ENCODE measurements at places on chromosomes 16 and 17.

DNA sequence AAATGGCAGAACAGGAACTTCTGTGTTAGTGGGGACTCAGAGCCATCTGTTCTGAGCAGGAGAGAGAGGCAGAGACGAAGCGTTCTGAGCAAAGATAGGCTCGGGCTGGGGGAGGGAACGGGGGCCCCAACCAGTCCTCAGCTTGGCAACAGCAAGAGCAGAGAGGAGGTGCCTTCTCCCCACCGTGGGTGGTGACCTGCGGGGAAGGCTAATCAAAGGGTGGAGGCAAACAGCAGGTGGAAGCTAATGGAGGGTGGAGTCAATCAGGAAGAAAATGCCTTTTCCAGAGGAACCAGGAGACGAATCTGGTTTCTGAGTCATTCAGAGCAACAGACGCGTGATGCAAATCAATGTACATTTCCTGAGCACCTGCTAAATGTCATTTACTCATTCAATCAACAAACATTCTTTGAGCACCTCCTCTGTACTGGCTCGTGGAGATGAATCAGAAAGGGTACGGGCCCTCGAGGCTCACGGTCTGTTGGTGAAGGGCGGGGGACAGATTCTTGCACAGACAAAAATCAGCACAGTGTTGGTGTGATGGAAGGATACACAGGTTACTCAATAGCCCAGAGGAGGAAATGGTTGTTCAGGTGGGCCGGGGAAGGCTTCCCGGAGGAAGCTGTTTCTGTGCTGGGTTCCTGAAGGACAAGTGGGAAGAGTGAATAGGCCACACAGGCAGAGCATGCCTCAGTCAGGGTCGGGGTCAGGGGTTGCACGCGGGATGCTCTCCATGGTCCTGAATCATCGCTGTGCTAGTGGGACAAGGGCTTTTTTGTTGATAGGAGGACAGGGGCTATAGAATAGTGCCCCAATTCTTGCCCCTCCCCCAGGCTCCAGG lies 5.7 kb upstream of the SPNS2 start:
- no peak overlapping the region for H3K4me3 ChIP-seq
- H3K27me3 ChIP-seq: no peaks in the 10 kb centered on the region
- H3K4me1 ChIP-seq: no peaks in the 10 kb centered on the region
- no peaks in the 10 kb centered on the region for H3K36me3 ChIP-seq
- H3K27ac ChIP-seq: no peak overlapping the region
- DNase-seq: no peak

DNA sequence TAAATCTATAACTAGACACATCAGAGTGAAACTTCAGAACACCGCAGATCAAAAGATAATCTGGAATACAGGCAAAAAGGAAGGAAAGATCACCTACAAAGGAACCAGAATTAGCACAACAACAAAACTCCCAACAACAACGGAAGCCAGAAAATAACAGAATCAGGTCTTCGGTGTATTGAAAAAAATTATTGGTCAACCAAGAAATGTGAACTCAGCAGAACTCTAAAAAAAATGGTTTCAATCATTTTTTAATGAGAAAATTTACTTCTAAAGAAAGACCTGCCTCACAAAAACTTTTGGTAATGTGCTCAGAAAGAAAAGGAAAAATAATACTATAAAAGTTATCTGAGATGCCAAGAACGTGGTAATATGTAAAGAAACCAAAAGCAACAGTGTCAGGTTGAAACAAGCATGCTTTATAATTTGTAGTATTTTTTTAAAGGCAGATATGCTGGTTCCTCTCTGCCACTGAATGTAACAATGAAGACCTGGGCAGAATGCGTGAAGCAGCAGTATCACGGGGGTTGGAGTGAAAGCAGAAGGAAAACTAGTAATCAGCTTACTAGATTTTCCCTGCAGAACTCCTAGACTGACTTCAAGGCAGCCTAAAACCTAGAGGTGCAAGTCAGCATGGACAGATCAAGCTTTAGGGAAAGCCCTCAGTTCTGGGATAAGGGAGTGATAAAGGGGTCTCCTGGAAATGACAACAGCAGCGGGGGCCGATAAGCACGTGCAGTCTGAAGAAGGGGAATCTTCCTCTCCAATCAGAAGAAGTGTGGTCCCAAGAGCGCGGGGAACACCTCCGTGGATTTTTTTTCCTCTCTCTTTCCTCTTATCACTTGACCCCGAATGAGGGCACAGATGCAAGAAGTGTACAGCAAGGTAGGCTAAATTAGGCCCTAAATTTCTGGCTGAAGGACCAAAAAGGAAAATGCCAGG lies 80.9 kb upstream of the TEKT1 start:
- peaks cover 5% of the 10 kb centered on the region for H3K4me1 ChIP-seq
- no peak overlapping the region for H3K27ac ChIP-seq
- no peaks in the 10 kb centered on the region for H3K36me3 ChIP-seq
- DNase-seq: no peak
- H3K4me3 ChIP-seq: no peak overlapping the region

GRCh38 chr17:29061036-29061435 lies 18.1 kb downstream of the PIPOX start:
- H3K27me3 ChIP-seq: no peaks in the 10 kb centered on the region
- no peaks in the 10 kb centered on the region for H3K4me1 ChIP-seq
- no peaks in the 10 kb centered on the region for H3K36me3 ChIP-seq
- no peak overlapping the region for H3K27ac ChIP-seq
- no peak for DNase-seq

DNA sequence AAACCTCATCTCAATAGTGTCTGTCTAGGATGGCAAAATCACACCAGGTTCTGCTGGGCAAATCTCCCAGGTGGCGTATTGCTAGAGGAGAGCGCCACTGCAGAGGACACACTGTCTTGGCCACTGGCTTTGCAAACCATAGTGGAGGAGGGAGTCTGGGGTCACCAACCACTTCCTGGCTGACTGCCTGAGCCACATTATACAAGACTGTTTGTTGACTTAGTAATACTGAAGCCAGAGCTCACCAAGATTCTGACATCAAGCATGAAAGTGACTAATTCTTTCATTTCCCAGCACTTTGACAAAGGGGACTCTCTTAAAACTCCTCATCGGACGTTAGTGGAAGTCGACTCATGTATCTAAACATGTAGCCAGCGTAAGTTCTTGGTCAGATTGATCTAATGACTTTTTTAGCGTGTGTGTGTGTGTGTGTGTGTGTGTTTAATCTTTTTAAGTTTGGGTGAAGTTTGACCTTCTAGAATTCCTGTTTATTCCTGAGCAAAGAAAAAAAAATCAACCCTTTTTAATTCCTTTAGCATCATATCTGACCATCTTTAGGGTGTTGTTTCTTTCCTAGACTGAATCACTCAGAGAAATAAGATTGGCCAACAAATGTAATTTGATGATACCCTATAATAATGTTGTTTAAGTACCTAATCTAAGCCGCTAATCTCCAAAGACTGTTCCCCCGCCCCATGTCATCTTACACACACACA lies 13.7 kb downstream of the PITPNC1 start:
- H3K27me3 ChIP-seq: no peaks in the 10 kb centered on the region
- peak overlapping the region; percentile 1 for H3K27ac ChIP-seq
- peaks cover 69% of the 10 kb centered on the region for H3K4me1 ChIP-seq
- H3K4me3 ChIP-seq: peak overlapping the region; percentile 3
